ENCODE measurements at places on chromosomes 3 and 15. TPM values are rescaled to one million over a fixed set of nuclear protein-coding genes. Genes with fewer than 3 reads are reported as not detected.

DNA sequence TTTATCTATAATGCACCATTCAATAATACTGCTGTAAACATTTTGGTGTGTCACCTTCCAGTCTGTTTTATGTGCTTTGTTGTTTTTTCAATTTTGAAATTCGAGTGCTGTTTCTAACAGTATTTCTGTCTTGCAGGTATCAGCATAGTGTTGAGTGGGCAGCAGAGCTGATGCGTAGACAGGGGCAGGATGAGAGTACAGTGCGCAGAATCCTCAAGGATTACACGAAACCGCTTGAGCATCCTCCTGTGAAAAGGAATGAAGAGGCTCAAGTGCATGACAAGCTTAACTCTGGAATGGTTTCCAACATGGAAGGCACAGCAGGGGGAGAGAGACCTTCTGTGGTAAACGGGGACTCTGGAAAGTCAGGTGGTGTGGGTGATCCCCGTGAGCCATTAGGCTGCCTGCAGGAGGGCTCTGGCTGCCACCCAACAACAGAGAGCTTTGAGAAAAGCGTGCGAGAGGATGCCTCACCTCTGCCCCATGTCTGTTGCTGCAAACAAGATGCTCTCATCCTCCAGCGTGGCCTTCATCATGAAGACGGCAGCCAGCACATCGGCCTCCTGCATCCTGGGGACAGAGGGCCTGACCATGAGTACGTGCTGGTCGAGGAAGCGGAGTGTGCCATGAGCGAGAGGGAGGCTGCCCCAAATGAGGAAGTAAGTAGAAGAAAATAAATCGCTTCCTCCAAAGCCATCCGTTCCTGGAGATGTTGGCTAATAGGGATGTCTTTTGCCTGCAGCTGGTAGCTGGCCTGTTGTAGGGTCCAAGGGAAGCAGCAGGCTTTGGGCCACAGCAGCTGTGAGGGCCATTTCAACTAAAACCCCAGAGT, 19.1 kb downstream of the TSEN2 start:
- peaks cover 16% of the 10 kb centered on the region for H3K36me3 ChIP-seq
- DNase-seq: no peak
- H3K27me3 ChIP-seq: no peaks in the 10 kb centered on the region
- H3K4me1 ChIP-seq: no peaks in the 10 kb centered on the region
- no peak overlapping the region for H3K27ac ChIP-seq

DNA sequence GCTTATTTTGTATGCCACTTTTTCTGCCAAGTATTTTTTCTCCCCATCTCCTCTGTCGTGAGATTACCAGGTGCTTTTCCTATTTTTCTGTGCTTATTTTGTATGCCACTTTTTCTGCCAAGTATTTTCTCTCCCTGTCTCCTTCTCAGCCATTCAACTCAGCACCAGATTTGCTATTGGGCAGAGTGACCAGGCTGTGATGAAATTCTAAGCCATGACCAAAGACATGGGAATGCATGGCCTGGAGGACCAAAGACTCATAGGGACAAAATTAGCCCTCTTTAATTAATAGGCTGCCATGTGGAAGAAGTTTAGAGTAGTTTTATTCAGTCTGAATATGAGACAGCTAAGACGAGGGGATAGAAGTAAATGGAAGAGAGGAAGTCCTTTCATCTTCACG, 257.4 kb downstream of the SQOR start:
- no peak for DNase-seq
- H3K4me1 ChIP-seq: no peaks in the 10 kb centered on the region
- no peak overlapping the region for H3K27ac ChIP-seq
- no peaks in the 10 kb centered on the region for H3K36me3 ChIP-seq

The A4GNT gene
- total RNA-seq: not detected

DNA sequence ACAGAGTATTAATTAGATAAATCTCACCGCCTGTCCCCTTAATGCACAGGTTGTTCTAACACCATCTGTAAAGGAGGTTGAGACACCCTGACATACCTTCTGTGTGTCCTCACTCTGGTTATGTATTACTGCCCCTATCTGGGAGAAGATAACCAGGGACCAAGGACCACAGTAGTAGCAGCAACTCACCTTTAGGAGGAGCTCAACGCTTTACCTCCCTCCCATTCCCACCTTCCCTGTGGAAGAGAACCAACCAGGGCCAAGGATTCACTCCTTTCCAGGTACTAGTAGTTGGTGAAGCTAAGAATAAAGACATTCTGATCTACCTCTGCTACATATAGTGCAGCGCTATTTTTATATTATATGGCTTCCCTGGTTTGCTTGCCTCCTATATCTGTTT, 232.6 kb downstream of the MEX3B start:
- no peaks in the 10 kb centered on the region for H3K27me3 ChIP-seq
- H3K27ac ChIP-seq: no peak overlapping the region
- no peaks in the 10 kb centered on the region for H3K36me3 ChIP-seq

GRCh38 chr15:80599359-80599758, 95.8 kb upstream of the ABHD17C start:
- H3K4me1 ChIP-seq: no peaks in the 10 kb centered on the region
- H3K27me3 ChIP-seq: no peaks in the 10 kb centered on the region
- no peaks in the 10 kb centered on the region for H3K36me3 ChIP-seq
- DNase-seq: no peak

The PIERCE2 gene
- total RNA-seq: not detected

DNA sequence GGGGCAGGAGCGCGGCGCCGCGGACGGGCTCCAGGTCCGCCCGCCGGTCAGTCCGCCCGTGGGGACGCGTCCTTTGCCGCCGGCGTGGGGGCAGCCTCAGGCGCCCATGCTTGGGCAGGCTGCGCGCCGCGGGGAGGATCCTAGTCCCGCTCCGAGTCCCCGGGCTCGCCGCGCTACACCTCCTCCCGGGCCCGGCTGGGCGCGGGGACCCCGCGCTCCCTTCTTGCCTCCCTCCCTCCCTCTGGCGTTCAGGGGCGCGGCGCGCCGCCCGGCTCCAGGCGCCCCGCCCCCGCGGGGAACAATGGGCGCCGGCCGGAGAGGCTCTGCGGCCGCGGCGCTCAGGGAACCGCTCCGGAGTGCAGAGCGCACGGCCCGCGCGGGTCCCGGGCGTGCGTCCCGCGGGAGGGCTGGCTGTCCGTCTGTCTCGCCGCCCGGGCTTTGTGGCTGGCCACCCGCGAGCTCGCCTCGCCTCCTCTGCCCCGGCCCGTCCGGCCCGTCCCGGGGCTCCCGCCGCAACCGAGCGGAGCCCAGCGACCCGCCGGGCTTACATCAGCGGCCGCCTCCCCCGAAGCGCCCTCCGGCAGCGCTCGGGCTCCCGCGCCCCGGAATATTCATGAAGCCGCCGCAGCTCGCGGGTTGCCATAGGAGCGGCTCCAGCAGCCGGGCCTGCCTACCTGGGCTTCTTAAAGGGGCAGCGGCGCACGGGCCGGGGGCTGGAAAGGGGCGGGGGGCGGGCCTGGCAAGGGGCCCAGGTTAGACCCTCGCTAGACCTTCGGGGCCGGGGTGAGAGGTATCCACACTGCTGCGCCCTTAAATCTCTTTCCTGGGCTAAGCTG, at the start of gene HCN4:
TSS of gene HCN4 (minus strand) at position 658 of the 836 bp plus-strand sequence. CDS start 688 bp downstream, outside the sequence.
- H3K27me3 ChIP-seq: peaks cover 14% of the 10 kb centered on the region
- H3K4me3 ChIP-seq: no peak within 1 kb of the TSS
- no peaks in the 10 kb centered on the region for H3K36me3 ChIP-seq
- H3K27ac ChIP-seq: no peak within 1 kb of the TSS
- DNase-seq: no peak

DNA sequence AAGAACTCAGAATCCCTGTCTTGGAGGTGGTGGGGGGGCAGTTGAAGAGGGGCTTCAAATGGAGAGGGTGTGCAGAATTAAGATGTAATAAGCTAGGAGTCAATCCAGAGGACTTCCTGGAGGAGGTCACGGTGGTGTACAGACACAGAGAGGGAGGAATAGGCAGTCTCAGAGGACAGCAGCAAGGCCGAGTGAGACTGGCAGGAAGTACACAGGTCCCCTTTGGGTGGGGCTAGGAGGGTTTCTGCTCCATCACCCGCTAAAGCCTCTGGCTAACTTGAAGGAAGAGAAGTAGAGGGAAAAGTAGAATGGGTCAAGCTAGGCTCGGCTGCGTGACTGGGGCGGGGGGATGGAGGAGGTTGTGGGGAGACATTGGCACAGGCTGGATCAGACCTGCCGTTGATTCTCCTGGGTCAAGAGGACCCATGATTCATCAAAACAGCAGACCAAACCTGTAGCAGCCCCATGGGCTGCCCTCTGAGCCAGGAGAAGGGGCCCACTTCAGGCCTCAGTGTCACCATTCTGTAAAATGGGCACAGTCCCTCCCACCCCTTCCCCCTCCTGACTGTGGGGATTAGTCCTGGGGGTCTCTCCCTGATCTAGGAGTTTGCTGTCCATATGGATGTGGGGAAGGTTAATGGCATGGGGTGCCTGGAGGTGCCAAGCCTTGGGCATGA, 16.9 kb downstream of the CSPG4 start:
- H3K27ac ChIP-seq: no peak overlapping the region
- peaks cover 9% of the 10 kb centered on the region for H3K4me1 ChIP-seq
- no peak for DNase-seq
- H3K27me3 ChIP-seq: no peaks in the 10 kb centered on the region
- no peaks in the 10 kb centered on the region for H3K36me3 ChIP-seq
- H3K4me3 ChIP-seq: no peak overlapping the region

The SCAPER gene
- total RNA-seq: 41.3 TPM

Measured in CD4-positive, alpha-beta memory T cell (primary cell).